ENCODE measurements at places on chromosomes 6 and 20.
A peak's percentile ranks its signal among the peaks of the same experiment; 100 is the strongest.

- DNase-seq: no peak
Measured at GRCh38 chr6:89954721-89955148, 60.5 kb downstream of the GJA10 start.

GRCh38 chr6:70231311-70231710 is 71.6 kb downstream of the COL9A1 start:
- no peak for DNase-seq

DNA sequence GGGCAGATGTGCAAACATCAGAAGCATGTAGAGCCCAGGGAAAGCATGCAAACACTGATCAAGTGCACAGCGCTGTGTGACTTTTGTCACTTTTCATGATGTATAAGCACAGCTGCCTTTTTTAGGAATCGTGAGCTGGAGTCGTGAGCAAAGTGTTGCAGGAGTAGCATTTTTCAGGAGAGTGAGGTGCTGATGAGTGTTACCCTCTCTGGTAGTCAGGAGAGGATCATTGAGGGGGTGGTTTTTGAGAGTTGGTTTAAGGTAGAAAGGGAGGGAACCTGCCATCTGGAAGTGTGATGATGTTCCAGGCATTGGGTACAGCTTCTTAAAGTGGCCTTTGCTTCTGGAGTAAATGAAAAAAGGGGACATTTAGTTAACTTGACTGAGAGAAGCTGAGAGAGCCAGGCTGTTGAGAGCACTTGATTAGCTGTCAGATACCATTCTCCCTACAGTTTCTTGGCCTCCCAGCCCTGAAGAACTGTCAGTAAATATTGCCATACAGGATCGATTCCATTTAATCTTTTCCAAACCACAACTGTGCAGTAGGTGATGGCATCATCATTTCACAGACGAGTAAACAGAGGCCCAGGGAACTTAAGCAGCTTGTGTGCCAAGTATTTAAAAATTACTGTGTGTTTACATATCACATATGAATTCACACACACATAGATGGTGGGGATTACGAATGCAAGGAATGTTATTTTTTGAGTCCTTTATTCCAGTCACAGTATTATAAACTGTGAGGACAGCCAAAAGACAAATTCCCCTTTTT is 28.9 kb downstream of the TPD52L1 start:
- DNase-seq: no peak

GRCh38 chr20:50308513-50309279 is 118.1 kb downstream of the CEBPB start:
- no peak for DNase-seq

GRCh38 chr20:33704197-33704924 is 15.7 kb downstream of the PXMP4 start:
- DNase-seq: no peak

GRCh38 chr20:19141998-19142397 is 70.4 kb upstream of the SLC24A3 start:
- DNase-seq: no peak

DNA sequence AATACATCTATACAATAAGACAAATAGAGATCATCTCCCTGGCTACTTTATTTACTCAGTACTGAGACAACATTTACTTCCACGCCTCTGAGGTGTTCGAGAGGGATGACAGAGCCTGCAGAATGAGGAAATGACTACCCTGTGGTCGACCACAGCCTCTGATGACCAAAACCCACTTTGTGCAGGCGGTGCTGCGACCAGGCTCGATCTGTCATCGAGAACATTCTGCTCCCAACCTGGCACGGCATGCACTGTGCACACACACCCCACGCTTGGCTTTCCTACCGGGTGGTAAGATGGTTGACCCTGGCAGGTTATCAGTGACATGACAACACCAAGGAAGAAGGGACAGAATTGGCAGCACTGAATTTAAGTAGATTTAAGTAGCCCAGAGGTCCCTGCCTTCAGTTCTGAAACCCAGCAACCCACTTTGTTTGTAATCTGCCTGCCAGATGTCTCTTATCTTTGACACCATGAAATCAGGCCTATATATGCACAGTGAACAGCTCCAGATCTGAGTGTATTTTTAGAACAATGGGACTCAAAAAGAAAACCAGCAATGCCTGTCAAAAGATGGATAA is 42.6 kb downstream of the TTI1 start:
- peak; percentile 14 for DNase-seq

Measured in NAMALWA (cell line).